Cardiac septum (tissue), 1 donor: ENCODE measurements at places on chromosomes 5 and 9. TPM values are rescaled to one million over a fixed set of nuclear protein-coding genes. Genes with fewer than 3 reads are reported as not detected.

Gene CATSPER3
- total RNA-seq: 0.54 TPM

Gene PCDHGB6
- total RNA-seq: 11.9 TPM

Gene DBH
- total RNA-seq: not detected

Gene NTNG2
- total RNA-seq: 7.7 TPM

Gene CDC20B
- total RNA-seq: not detected
